Hematopoietic multipotent progenitor cell treated with erythropoietin and hydrocortisone succinate and interleukin-3 and kit ligand, for 15 days (in vitro differentiated cells): ENCODE measurements at places on chromosomes 7 and 10.

- no peak for DNase-seq
Observed at GRCh38 chr7:43615558-43616145, 32.7 kb downstream of the STK17A start.

DNA sequence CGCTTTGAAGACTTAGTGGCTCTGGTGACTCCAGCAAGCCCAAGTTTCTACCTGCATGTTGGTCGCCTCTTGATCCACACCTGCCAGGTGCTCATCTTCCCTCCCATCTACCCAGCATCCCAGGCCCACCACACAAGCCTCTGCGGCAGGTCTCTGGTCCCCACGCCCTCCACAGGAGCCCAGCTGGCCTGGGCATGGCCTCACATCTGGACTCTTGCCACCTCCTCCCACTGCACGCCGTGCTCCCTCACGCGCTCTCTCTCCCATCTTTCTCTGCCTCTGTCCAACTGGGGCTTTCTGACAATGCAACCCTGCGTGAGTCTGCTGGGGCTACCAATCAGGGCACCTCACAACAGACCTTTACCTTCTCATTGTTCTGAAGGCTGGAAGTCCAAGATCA lies 50.2 kb upstream of the FGFR2 start:
- DNase-seq = no peak

DNA sequence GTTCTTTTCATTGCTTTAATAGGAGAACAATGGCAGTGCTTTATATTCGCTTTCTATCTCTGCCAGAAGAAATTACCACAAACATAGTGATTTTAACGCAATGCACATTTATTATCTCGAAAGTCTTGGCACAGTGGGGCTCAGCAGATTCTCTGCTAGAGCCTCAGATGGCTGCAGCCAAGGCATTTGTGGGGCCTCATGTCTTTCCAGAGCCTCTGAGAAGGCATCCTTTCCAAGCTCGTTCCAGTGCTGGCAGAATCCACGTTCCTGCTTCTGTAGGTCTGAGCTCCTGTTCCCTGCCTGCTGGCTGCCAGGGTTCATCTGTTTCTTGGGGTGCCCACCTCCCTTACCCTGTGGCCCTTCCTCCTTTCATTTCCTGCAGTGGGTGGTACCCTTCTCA lies 60.2 kb downstream of the LRRC18 start:
- no peak for DNase-seq

- DNase-seq = no peak
Observed at GRCh38 chr10:89263091-89263490, 11.5 kb upstream of the LIPA start.

- no peak for DNase-seq
Observed at GRCh38 chr7:155340071-155340531, 42.4 kb downstream of the INSIG1 start.

DNA sequence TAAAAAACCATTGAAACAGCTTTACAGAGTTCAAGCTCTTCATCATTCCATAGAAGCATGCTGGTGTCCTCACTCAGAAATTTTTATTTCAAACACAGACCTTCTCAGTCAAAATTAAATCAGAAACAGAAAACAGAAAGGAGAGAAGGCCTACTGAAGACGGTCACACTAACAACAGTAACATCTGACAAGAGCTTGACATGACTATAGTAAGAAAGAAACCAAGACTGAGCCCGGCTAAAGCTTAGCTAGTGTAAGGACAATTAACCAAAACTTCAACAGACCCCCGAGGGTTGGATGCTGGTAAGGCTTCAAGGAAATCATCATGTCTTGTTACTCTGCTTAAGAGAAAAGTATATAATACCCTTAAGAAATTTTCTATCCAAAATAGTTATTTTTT lies 38.6 kb downstream of the MTPN start:
- DNase-seq = no peak

DNA sequence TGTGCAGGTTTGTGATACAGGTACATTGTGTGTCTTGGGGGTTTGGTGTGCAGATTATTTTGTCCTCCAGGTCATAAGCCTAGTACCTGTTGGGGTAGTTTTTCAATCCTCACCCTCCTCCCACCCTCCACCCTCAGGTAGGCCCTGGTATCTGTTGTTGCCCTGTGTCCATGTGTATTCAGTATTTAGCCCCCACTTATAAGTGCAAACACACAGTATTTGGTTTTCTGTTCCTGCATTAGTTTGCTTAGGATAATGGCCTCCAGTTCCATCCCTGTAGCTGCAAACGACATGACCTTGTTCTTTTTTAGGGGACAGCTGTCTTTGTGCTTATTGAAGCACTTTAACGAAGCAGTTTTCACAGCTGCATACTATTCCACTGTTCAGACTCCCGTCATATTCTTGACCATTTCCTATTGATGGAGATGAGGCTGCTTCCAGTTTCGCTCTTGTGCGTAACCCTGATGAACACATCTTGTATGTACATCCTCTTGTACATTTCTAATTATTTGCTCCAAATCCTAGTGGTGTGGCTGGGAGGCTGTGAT lies 47.4 kb downstream of the LHPP start:
- DNase-seq = no peak
